ENCODE measurements at places on chromosomes 12 and 14.

DNA sequence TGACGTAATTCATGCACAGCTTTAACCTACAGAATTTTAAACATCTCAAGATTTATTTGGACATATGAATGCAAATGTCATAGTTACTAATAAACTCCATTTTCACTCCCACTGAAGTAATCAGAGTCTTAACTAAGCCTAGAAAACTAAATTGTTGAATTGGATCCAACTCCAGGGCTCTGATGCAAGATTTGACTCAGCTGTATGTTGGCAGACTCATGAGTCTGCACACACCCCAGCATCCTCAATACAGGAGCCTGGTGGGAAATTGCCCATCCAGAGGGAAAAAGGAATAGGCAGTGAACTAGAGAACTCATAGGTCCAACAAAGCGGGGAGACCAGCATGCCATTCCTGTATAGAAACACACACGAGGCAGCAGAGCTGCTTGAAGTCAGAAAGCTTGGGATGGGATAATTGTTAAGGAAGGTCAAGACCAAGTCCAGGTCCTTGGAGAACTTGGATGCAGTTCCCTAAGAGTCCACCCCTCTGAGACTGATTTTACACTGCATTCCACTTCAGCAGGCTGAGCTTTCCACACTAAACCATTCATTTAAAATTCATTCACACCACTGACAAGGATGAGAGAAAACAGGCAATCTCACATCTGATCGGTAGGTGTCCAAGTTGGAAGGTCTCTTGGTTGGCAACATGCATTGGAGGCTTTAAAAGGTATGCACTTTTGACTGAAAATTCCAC, 14.4 kb downstream of the TMTC1 start:
- DNase-seq, result no peak

DNA sequence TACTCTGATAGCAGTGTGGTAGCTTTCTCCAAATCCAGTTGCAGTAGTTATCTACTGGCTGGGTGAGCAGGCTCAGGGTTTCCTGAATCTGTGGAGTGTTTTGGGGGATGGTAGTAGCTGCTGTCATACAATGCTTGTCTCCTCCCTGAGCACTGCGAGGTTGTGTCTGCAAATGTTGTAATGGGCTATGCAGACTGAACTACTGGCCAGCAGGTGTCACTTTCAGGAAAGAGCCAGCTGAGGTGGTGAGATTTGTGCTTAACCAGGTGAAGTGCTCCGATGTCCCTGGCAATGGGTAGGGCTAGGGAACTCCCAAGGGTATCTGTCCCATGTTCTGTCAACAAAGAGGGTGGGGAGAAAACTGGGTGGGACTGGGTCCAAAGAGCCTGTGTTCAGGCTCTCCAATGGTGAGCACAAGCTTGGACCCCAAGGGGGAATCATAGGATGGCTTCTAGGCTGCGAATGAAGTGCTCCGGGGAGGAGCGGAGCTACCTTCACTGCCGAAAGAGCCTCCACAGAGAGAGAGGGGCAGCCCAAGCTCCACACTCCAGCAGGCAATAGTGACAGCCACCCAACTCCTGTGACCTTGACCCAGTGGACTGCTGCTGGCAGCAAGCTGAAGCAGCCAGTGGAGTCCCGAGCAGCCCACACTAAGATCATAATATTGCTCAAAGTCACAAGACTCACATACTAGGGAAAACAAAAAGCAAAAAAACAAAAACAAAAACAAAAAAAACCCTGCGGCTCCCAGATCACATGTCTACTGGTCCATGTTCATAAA, 1324.0 kb upstream of the USP15 start:
- DNase-seq, result no peak

- peak; percentile 61 for DNase-seq
Observed at GRCh38 chr14:102164241-102164641, 24.5 kb downstream of the WDR20 start.

DNA sequence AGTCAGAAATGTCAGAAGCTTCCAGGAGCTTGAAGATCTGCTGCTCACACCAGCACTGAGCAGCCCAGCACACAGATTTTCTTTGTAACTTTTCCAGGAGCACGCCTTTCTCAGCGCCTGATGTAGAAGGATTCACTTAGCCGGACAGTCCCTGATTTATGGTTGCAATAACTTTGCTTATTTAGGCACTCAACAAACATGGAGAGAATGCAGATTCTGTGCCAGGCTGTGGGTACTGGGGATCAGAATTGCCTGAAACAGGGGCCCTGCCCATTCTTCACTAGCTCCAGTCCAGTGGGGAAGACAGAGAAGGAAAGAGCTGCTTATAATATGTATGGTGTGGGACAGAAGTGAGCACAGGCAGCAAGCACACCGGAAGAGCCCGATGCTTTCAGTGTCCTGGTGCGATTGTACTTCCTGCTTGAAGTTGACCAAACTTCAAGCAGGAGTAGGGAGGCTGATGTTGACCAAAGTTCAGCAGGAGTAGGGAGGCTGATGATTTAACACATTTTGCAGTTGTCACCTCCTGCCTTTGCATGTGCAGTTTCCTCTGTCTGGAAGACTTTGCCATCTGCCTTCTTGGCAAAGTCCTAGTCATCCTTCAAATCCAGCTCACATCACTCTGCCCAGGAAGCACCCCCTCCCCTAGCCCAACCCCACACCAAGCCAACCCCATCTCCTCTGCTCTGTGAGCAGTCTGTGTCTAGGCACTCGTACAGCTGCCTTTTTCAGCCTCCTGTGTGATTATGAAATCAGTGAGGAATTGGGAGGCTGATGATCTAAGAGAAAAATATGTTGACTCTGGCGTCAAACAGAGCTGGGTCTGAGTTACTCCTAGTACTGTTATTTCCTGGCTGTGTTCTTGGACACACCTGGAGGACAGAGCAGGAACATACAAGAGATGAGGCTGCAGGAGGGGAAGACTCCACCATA, 12.0 kb upstream of the PRIMA1 start:
- no peak for DNase-seq

- DNase-seq, result no peak
Observed at GRCh38 chr12:107760207-107760808, 629 bp downstream of the PRDM4 start.
